ENCODE measurements at places on chromosomes 4 and X.

DNA sequence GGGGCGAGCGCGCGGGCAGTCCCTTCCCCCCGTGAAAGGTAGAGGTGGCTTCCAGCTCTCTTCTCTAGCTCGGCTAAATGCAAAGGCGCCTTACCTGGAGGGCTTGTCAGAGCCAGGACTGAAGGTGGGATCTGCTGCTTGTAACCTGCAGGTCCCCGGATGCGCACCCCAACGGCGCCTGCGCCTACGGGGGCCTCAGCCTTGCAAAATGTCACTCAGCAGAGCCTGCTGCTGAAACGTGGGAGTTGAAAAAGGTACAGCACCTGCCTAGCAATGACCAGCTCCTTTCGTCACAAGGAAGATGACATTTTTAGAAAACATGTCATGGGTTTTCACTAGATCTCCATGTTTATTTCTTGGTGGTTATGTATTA, 583 bp downstream of the ABHD18 start:
- peak; percentile 83 for DNase-seq

DNA sequence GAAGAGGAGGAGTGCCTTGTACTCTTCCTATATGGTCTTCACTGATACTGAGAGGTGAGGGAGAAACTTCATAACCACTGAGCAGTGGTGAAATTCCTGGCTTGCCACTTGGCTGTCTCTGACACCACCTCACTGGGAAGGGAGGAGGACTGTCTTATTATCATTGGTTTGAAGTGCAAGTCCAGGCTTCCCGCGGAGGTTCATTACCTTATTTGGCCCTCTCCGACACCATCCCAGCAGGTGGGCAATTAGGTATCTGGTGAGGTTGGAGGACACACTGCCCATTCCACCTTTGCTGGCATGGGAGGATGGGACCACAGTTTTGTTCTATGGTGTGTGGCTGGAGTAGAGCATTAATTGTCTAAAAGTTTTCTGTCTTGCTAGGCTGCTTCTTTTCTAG, 206.1 kb downstream of the LHFPL1 start:
- no peak for DNase-seq

DNA sequence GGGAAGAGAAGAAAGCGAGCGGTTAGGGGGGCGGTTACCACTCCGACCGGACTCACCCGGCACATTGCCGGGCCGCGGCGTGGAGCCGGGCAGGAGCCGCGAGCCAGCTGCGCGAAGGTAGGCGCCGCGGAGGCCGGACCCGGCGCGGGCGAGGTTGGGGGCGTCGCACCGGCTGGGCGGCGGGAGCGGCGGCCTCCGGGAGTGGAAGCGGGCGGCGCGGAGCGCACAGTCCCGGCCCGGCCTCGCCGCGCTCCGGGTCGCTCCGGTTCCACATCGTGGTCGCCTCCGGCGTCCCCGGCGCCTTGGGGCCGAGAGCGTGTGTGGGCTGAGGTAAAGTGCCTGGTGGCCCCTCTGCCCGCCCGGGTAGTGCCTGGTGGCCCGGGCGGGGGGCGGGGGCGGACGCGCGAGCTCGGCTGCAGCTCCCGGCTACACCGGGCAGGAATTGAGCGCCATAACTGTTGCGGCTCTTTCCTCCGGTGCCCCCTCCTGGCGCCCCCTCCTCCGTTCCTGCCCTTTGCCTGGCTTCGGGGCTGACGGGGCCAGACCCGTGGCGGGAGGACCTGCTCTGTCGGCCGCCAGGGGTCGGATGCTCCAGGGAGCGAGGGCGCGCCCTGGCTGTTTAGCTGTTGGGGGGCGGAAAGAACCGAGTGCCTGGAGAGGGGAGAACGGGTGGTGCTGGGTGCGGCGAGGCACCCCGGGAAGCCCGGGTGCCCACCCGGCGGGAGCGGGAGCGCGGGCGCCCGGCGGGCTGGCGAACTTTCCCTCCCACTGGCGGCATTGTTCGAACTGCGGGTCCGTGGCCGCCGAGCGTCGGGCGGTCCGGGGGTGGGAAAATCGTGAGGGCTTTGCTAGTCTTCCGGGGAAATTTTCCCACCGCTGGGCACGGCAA, 626 bp downstream of the JADE3 start:
- peak; percentile 66 for DNase-seq

GRCh38 chrX:72079607-72080006, 52.1 kb downstream of the RTL5 start:
- DNase-seq = no peak

DNA sequence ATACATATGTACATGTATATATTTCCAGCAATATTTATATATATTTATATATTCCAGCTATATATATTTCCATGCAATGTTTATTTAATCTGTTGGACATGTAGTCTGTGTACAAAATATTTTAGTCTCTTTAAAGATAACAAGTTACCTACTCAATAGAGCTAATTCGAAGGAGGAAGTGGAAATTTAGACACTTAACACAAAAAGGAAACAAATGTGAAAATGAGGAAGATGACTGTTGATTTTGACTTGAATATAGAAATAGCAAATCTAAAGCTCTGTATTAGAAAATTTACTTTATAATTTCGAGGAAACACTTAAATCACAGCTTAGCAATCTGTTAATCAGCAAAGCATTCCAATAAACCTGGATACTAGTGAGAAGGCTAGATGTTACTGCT, 1064.4 kb downstream of the PCDH7 start:
- no peak for DNase-seq

DNA sequence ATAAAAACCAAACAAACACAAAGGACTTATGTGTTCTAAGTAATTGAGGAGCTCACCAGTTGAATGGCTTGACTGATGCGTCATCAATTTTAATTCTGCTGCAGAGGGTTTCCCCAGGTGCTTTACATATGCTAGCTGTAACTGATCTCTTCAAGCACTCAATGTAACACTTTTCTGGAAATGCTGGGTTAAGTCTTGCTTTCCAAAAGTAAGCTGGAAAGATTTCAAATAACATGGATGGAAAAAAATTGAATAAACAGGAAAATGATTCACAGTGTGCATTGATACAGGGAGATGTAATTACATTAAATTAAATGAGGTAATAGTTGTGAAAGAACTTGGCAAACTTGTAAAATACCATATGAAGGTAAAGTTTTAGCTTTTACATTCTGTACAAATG, 186.7 kb upstream of the WDFY3 start:
- no peak for DNase-seq

DNA sequence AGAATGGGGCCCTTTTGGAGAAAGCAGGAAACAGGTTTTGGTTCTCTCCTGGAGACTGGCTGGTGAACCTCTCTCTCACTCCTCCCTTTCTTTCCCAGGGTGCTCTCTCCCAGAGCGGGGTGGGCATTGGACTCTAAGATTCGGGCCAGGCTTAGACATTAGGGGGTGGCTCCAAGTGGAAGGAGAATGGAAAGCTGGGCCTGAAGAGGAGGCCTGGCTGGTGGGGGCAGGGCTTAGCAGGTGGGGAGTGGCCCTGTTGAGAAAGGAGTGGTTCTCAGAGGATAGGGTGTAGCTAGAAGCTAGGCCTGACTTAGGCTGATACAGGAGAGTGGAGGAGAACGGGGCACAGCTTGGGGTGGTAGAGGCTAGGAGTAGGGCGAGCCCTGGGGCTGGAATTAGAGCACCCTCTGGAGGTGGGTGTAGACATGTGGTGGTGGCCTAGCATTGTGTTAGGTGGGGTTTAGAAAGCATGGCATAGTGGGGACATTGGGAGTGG, 5.7 kb downstream of the PLP2 start:
- DNase-seq = no peak

- DNase-seq = no peak
These were observed 52.0 kb downstream of the HMX1 start for GRCh38 chr4:8819473-8820177.

DNA sequence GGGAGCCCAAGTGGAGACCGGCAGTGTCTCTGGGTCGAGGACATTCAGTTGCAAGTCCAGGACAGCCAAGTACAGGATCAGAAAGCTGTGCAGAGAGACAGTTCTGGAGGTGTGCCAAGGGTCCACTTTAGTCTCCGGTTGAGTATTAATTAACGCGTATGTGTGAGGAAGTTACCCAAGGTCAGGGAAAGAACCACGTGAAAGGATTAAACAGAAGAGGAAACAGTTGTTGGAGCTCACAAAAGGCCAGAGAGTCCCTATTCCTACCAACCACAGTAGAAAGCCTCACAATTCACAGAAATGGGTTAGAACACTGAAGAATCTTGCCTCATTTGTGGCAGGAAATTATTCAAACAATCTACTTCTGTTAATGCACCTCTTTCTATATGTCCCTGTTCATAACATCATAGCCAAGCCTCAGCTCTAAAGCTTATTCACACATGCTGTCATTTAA, 17.9 kb upstream of the NSUN7 start:
- DNase-seq = peak; percentile 61

DNA sequence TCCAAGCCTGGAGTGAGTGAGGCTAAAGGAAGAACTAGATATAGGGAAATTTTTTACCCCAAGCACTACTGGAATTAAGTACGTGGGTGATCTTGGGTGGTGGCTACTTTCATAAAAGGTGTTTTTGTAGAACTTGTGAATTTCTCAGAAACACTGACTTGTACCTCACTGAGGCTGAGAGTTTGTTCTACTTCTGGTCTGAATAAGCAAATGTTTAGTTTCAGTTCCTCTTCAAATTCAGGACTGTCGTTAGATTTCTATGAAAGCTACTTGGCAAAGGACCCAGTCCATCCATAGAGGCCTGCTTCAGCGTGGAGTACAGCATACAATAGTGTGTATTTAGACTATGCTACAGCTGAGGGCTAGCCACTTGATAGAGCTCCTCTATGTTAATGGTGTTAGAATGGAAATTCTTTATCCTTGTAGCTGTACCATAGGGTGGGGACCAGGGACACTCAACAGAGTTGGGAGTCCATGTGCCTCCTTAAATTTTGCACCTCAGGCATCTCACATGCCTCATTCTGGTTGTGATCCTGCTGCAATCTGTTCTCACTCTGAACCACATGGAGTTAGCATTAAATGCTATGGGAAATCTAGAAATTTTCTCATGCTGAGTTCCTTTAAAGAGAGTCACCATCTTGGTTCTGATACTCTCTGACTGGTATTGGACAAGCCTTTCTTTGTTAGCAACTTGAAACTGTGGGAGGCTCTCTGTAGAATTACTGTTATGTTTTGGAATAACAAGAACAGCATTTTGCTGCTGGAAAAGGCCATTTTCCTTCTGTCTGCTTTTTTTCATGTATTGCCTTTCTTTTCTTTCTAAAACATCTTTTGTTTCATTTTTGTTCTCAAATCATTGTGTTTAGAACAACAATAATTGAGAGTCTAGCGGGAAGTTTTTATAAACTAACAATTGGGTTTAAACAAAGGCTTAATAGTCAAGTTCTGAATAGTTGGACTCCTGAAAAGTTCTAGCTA, 86.8 kb downstream of the PDGFRA start:
- DNase-seq = no peak

GRCh38 chrX:136658151-136658550, 10.2 kb downstream of the CD40LG start:
- DNase-seq = no peak

- DNase-seq = no peak
These were observed 392.0 kb downstream of the GBA3 start for GRCh38 chr4:23084559-23085248.

- no peak for DNase-seq
These were observed 17.6 kb upstream of the WAS start for GRCh38 chrX:48665991-48666390.

GRCh38 chr4:121728066-121728465, 31.3 kb upstream of the ANXA5 start:
- no peak for DNase-seq

DNA sequence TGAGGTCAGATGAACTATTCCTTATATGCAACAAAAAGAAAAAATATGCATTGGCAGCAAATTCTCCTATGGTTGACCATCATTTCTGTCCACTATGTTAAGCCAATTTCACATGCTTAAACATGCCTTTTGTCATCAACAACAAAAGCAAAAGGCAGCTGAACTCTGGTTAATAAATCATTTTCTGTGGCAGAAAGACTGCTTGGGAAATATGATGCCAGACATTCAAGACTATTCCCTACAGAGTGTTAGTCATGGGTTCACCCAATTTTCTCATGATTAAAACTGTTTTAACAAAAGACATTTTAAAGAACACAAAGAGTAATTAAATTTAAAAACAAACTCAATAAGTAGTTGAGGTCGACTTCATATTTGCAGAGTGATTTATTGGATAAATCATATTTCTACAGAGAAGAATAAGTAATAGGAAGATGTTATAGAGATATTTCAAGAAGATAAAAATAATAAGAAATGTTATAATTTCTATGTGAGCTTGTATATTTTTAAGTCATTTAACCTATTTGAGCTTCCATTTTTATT, 890.6 kb downstream of the STPG2 start:
- no peak for DNase-seq

GRCh38 chr4:84697159-84697558, 114.2 kb downstream of the CDS1 start:
- no peak for DNase-seq

DNA sequence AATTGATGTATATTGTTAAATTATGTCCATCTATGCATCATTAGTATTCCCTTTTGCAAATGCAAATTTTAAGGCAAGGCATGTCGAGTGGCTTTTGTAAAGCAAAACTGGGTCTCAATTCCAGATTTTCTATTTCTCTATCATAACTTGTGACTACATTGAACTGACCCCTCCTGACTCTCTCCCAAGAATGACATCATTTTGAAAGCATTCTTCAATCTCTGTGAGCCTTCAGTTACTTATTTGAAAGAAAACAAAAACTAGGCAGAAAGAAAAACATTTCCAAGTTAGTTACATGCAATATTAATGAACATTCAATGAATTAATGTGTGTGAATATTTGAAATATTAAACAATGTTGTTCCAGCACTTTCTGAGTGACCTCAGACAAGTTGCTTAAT, 314.3 kb upstream of the CLNK start:
- DNase-seq = no peak

DNA sequence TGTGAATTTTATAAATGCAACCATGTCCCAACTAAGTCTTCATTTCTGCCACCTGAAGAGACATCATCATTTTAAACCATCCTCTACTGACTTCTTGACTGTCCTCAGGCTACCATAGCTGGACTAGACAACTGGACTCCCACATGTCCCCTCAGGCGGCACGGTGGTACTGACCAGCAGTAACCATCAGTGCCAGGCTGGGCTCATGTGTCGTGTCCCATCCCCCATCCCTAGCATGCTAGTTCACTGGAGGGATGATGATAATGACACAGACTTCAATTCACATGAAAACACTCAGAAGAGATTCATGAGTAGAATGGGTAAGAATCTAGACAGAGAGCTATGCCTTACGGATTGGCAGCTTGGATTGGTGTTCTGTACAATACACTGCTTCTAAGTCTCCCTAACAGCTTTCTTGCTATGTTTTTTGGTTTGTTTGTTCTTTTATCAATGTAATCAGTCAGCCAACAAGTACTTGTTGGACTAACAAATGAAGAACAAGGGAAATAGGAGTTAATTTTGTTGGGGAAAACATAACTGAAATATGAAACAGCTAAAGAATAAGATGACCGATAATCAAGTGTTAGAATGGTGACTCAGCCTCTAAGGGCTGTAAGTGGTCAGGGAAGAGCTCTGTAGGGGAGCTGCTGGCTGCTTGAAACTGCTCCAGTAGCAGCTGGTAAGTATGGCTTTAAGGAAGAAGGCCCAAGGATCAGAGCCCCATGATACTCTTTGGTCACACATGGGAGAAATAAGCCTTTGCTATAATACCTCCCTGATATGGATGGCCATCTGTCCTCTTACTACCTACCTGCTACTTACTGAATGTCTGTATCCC, 10.3 kb downstream of the ZDHHC9 start:
- no peak for DNase-seq
